Spleen (tissue), 13 donors: ENCODE measurements at places on chromosomes 16 and 17. TPM values are rescaled to one million over a fixed set of nuclear protein-coding genes. Genes with fewer than 3 reads are reported as not detected.

- H3K36me3 ChIP-seq, result peaks cover 28% of the 10 kb centered on the region
- H3K27ac ChIP-seq, result peak within 1 kb of the TSS; percentile 86
- peak; percentile 95 for DNase-seq
Observed at GRCh38 chr17:81552244-81553017, at the start of gene FAAP100. Gene FAAP100 (minus strand): TSS chr17:81552353. CDS start chr17:81552330, 23 bp downstream.

GRCh38 chr17:10059684-10060211 is 138.7 kb downstream of the GAS7 start:
- no peaks in the 10 kb centered on the region for H3K36me3 ChIP-seq
- H3K27me3 ChIP-seq, result no peaks in the 10 kb centered on the region
- no peak overlapping the region for H3K27ac ChIP-seq
- no peak for DNase-seq
- peaks cover 63% of the 10 kb centered on the region for H3K4me1 ChIP-seq

TMEM235 gene
- not detected for polyA plus RNA-seq

GRCh38 chr16:817001-817906 is 16.7 kb upstream of the GNG13 start:
- H3K4me1 ChIP-seq, result peaks cover 8% of the 10 kb centered on the region
- no peak overlapping the region for H3K27ac ChIP-seq
- peaks cover 87% of the 10 kb centered on the region for H3K27me3 ChIP-seq
- H3K4me3 ChIP-seq, result no peak overlapping the region
- H3K36me3 ChIP-seq, result no peaks in the 10 kb centered on the region
- DNase-seq, result no peak

GRCh38 chr17:39134878-39135277 is 16.6 kb downstream of the PLXDC1 start:
- DNase-seq, result no peak
- no peaks in the 10 kb centered on the region for H3K4me1 ChIP-seq
- no peak overlapping the region for H3K4me3 ChIP-seq
- no peak overlapping the region for H3K27ac ChIP-seq

DNA sequence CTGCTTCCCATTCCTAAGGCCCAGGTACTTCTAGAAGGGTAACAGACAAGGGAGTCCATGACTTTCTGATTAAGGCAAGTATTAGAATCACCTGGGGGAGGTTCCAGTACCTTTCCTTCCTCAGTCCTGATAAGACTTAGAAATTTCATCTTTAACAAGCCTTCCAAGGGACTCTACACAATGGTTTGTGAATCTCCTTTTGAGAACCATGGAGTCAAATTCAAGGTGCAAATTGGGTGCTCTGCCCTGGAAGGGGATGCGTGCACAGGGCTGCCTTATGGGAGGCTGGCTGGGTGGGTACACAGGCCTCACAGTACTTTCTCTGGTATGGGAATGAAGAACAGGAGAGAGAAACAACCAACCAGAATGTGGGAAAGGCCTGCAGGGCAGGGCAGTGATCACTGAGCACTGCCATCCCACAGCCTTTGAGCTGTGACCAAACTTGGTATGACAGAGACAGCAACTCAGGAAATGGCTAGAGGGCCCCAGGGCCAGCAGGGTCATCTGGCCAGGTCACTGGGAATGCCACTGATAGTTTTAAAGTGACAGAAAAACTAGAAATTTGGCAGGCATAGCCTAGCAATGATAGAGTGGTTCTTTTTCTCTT is 3.6 kb upstream of the TMIGD1 start:
- DNase-seq, result no peak
- no peaks in the 10 kb centered on the region for H3K27me3 ChIP-seq
- no peak overlapping the region for H3K4me3 ChIP-seq
- no peak overlapping the region for H3K27ac ChIP-seq

- DNase-seq, result no peak
- H3K27me3 ChIP-seq, result peaks cover 36% of the 10 kb centered on the region
- no peaks in the 10 kb centered on the region for H3K36me3 ChIP-seq
- H3K27ac ChIP-seq, result no peak overlapping the region
- H3K4me1 ChIP-seq, result no peaks in the 10 kb centered on the region
- no peak overlapping the region for H3K4me3 ChIP-seq
Observed at GRCh38 chr17:77700165-77700881, 258.2 kb upstream of the TNRC6C start.

DNA sequence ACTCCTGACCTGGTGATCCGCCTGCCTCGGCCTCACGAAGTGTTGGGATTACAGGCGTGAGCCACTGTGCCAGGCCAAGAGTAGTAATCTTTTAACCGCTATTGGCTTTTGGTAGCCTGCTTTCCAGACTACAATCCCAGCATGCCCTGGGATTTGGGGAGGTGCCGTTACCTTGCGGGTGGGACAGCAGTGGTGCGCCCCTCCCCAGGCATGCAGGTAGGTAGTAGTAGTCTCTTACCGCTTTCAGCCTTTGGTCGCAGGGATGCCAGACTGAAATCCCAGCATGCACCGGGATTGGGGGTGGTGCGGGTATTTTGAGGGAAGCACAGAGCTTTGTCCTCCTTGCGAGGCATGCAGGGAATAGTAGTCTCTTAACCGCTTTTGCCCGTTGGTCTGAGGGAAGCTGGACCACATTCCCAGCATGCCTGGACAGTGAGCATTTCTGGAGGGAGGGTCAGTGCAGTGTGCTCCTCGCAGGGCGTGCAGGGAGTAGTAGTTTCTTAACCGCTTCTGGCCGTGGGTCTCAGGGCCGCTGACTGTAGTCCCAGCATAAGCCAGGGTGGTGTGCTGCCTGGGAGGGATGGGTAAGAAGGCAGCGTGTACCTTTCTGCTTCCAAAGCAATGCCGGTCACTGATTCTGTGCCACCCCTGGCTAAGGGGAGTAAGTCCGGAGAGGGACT is 1686.8 kb downstream of the TP53TG3F start:
- peak; percentile 55 for DNase-seq
- no peaks in the 10 kb centered on the region for H3K27me3 ChIP-seq
- no peak overlapping the region for H3K4me3 ChIP-seq
- no peaks in the 10 kb centered on the region for H3K36me3 ChIP-seq
- no peaks in the 10 kb centered on the region for H3K4me1 ChIP-seq

SUMO2 gene
- 117 TPM for polyA plus RNA-seq

- peaks cover 92% of the 10 kb centered on the region for H3K4me1 ChIP-seq
- no peaks in the 10 kb centered on the region for H3K27me3 ChIP-seq
- H3K36me3 ChIP-seq, result peaks cover 17% of the 10 kb centered on the region
- H3K27ac ChIP-seq, result peak overlapping the region; percentile 91
- H3K4me3 ChIP-seq, result no peak overlapping the region
Observed at GRCh38 chr16:70432356-70432722, 6.6 kb downstream of the ST3GAL2 start.

ITGAX gene
- polyA plus RNA-seq, result 45.5 TPM

- no peaks in the 10 kb centered on the region for H3K27me3 ChIP-seq
- no peak overlapping the region for H3K27ac ChIP-seq
- H3K36me3 ChIP-seq, result no peaks in the 10 kb centered on the region
Observed at GRCh38 chr17:60781880-60782412, 104.3 kb downstream of the BCAS3 start.

GRCh38 chr16:66228792-66229191 is 137.7 kb upstream of the CDH5 start:
- H3K27me3 ChIP-seq, result no peaks in the 10 kb centered on the region
- H3K4me3 ChIP-seq, result no peak overlapping the region
- DNase-seq, result no peak
- no peaks in the 10 kb centered on the region for H3K36me3 ChIP-seq
- H3K27ac ChIP-seq, result peak overlapping the region; percentile 87
